ENCODE measurements at places on chromosomes 4 and X.

DNA sequence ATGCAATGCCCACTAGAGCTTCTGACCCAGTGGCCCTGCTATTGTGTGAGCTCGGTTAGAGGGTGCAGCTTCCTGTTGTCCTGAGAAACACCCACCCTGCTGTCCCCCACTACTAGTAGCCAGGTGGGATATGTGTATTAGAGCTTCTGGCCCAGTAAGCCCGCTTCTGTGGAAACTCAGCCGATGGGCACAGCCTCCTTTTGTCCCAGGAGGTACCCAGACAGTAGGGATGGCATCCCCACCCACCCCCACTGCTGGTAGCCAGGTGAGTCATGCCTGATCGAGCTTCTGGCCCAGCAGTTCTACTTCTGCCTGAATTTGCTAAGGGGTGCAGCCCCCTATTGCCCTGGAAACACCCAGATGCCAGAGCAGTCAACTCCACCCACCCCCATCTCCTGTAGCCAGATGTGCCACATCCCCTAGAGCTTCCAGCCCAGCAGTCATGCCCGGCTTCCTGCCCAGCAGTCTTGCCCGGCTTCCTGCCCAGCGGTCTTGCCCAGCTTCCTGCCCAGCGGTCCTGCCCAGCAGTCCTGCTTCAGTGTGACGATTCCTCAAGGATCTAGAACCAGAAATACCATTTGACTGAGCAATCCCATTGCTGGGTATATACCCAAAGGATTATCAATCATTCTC lies 162.7 kb upstream of the KLF8 start:
- DNase-seq, result no peak

- peak; percentile 69 for DNase-seq
Measured at GRCh38 chr4:77193511-77194102, 36.6 kb downstream of the CCNG2 start.

DNA sequence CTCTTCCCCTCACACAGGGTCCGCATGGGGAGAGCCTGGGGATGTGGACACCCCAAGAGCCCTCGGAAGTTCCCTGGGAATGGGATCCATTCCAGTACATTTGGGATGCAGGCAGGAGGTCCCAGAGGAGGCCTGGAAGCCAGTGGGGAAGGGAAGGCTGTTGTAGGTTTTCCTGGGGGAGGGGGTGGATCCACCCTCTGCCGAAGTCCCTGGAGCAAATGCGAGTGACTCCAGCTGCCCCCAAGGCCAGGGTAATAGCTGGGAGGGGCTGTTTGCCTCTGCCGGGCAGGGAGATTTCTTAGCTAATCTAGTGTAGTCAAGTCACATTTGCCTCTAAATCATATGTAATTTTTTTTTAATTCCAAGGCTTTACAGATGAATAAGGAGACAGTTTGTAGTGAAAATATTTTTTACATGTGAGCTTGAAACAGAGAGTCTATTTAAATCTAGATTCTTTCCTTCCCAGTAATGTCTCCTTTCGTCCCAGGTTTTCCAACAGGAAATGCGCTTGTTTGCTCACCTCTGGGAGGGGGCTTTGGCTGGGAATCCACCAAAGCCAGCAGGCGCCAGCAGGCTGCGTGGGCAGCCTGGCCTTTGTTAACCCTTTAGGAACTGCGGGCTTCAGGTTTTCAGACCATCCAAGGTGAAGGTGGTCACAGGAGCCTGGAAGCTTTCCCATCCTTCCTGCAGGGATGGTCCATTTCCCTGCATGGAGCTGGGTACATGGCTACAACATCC lies 26.8 kb downstream of the SH3TC1 start:
- DNase-seq, result no peak

- no peak for DNase-seq
Measured at GRCh38 chr4:159267869-159268285, 165.0 kb downstream of the RAPGEF2 start.

GRCh38 chr4:98642991-98643426 lies 15.4 kb downstream of the TSPAN5 start:
- DNase-seq, result no peak

GRCh38 chr4:126779436-126780166 lies 853.2 kb upstream of the INTU start:
- no peak for DNase-seq
